H9 (cell line): ENCODE measurements at places on chromosomes 5 and 9. TPM values are rescaled to one million over a fixed set of nuclear protein-coding genes. Genes with fewer than 3 reads are reported as not detected.

DNA sequence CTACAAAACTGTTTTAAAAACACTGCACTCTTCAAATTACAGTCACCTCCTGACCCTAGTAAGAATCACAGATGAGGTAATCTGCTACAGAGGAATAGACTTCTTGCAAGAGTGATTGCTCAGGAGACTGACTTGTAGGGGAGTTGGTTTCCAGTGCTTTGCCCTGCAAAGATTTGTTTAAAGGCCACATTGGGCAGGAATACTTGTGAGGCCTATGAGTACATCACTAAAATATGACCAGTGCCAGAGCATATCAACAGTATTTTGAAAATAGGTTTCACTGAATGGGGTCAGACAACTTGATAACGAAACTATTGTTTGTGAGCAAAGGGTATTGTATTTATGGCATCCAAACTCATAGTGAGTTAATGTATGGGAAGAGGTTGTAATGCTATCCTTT lies 21.5 kb upstream of the CTNND2 start:
- no peaks in the 10 kb centered on the region for H3K27me3 ChIP-seq
- no peak for DNase-seq
- H3K4me1 ChIP-seq: no peaks in the 10 kb centered on the region
- H3K4me3 ChIP-seq: no peak overlapping the region
- H3K27ac ChIP-seq: no peak overlapping the region

DNA sequence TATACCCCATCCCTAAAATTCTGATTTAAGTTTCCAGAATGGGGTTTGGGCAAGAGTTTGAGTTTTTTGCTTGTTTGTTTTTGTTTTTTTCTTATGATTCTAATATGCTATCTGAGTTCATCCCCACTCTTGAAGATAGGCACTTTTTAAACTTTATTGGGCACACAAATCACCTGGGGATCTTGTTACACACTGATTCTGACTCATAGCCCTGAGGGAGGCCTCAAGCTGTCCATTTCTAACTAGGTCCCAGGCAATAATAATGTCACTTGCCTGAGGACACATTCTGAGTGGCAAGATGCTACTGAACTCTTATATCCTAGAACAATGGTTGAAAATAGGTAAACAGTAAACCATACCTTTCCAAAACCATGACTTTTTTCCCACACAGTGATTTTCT lies 22.8 kb upstream of the ABLIM3 start:
- H3K4me3 ChIP-seq: no peak overlapping the region
- H3K36me3 ChIP-seq: no peaks in the 10 kb centered on the region
- no peaks in the 10 kb centered on the region for H3K27me3 ChIP-seq
- DNase-seq: no peak
- H3K4me1 ChIP-seq: no peaks in the 10 kb centered on the region
- H3K27ac ChIP-seq: no peak overlapping the region

Gene MCC
- 7.6 and 7.9 TPM in 2 replicates for total RNA-seq

Gene CARD9
- total RNA-seq: 5.5 and 5.6 TPM in 2 replicates

- H3K4me3 ChIP-seq: no peak overlapping the region
- H3K27me3 ChIP-seq: no peaks in the 10 kb centered on the region
- no peak overlapping the region for H3K27ac ChIP-seq
Observed at GRCh38 chr5:56405116-56405908, 172.2 kb upstream of the ANKRD55 start.

DNA sequence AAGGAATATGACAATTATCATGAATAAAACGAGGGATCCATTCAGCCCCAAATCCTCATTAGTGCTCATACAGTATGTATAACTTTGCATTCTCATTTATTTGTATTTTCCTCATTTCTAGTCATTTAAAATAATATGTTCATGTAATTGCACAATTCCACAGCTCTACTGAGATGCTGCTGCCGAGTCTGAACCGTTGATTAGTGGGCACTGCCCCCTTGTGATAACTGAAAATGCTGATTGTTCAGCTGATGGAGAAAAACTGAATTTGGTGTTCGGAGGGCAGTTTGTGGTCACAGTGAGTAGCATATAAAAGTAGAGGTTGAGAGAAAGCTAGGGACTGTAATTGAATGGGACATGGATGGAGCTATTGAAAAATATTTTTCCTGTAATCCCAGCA lies 12.2 kb upstream of the GPR151 start:
- H3K36me3 ChIP-seq: no peaks in the 10 kb centered on the region
- no peaks in the 10 kb centered on the region for H3K27me3 ChIP-seq
- H3K4me3 ChIP-seq: no peak overlapping the region
- H3K4me1 ChIP-seq: no peaks in the 10 kb centered on the region; the same call in 1 of the 2 replicates
- H3K27ac ChIP-seq: no peak overlapping the region
- DNase-seq: no peak
